Fibroblast of villous mesenchyme (primary cell): ENCODE measurements at places on chromosomes 3 and 15. TPM values are rescaled to one million over a fixed set of nuclear protein-coding genes. Genes with fewer than 3 reads are reported as not detected.

DNA sequence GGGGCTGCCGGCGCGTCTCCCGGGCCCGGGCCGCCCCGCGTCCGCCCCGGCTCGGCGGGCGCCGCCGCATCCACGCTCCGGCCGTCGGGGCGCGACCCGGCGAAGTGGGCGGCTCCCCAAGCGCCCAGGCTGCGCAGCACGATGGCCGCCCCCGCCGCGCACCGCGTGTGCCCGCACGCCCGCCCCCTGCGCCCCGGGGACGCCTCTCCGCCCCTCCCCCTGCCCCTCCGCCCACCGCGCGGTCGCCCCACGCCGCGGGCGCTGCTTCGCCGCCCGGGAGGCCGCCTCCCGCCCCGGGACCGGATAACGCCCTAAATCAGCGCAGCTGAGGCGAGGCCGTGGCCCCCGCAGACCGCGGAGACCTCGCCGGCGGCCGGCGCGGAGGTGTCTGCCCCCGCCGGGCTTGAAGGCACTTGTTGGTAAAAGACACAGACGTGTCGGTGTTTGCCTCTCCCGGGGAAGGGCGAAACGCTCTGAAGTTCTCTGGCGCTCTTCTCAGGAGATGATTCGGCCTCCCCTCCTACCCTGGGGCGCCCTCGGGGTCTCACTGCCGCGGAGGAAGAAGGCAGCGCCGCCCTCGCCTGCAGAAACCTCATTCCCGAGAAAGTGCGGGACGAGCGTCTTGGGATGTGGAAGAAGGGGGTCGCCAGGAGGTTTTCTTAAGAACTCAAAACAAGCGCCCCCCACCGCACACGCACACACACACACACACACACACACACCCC, at the start of gene BNC1:
BNC1 (minus strand) TSS at position 106 of the 725 bp plus-strand sequence; CDS start at position 70, 36 bp downstream.
- DNase-seq, result peak; percentile 38

DNA sequence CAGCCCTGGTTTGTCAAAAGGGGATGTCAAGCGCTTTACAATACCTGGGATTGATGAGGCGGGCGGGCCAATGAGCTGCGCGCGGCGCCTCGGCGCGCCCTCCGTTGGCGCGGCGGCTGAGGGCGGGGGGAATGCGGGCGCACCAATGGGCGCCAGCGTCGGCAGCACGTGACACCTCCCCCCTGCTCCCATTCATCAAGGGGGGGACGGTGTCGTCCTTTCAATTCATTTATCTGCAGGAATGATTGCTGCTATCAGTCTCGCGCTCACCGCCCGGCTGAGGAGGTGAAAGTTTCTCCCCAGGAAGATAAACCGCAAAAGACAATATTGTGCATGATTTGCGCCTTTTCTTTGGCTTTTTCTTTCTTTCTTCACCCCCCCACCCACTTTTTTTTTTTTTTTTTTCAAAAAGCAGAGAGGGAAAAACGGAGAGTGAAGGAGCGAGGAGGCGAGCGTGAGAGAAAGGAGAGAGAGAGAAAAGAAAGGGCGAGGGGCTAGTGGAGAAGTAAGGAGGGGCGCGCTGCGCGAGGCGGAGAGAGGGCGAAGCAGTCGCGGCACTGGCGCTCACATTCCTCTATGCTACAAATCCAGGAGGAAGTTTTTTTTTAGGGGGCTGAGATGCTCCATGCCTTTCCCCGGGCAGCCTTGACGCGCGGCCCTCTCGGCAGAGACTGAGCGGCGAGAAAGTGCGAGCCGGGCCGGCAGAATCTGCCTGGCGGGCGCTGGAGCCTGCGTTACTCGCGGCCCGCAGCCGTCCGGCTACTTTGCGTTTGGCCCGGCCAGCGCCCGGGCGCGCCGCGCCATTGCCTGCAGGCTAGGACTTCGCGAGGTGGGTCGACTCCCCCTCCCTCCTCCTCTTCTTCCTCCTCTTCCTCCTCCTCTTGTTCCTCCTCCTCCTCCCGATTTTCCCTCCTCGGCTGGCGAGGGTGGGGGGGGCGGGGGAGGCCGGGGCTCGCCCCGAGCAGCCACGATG, at the start of gene ZIC1:
ZIC1 (plus strand) TSS at position 223 of the 973 bp plus-strand sequence; CDS start at position 971, 748 bp downstream.
- no peak for DNase-seq

DNA sequence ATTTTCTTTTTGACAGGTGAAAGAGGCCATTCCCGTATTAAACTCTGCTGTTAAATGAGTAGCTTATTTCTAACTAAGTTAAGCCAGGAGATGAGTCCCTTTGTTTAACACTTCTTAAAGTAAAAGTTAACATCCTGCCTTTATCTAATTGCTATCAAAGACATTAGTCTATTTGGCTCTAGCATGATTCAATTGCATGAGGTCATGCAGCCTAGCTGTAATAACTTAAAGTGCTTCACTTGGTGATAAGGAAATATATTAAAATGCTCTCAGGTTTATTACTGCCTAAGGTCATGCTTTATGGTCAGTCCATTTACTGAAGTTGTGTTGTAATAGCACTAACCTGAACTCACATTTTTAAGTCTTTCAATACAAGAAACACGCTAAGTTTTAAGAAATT, 82.3 kb upstream of the MLF1 start:
- DNase-seq, result peak; percentile 15

GRCh38 chr3:134836921-134837320, 41.9 kb downstream of the EPHB1 start:
- no peak for DNase-seq

DNA sequence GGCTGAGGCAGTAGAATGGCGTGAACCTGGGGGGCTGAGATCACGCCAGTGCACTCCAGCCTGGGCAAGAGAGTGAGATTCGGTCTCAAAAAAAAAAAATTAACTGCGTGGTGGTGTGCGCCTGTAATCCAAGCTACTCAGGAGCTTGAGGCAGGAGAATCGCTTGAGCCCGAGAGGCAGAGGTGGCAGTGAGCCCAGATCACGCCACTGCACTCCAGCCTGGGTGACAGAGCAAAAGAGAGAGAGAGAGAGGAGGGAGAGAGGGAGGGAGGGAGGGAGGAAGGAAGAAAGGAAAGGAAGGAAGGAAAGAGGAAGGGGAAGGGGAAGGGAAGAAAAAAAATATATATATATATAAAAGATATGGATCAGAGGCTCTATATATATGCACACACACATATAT, 6.0 kb downstream of the TM4SF19 start:
- no peak for DNase-seq

DNA sequence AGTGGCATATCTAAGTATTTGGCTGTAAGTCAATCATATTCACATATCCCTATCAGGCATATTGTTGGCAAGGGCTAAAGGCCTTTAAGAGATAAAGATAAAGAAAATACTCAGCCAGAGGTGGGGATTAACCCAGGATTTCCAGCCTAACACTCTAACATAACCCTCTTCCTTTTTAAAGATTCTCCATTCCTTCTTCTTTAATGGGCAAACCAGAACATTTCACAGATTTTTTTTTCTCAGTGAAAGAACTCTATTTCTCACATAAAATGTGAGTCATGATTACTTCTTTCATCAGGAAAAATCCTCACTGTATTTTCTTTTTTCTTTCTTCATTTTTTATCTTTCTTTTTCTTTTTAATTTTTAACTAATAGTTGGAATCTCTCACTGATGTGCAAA, 200.4 kb downstream of the NR1D2 start:
- no peak for DNase-seq

GRCh38 chr3:138197524-138197923, 10.4 kb downstream of the ARMC8 start:
- no peak for DNase-seq

- no peak for DNase-seq
Observed at GRCh38 chr3:66378256-66378655, 122.6 kb downstream of the LRIG1 start.

GRCh38 chr3:14476583-14477265, 63.4 kb downstream of the GRIP2 start:
- no peak for DNase-seq

DNA sequence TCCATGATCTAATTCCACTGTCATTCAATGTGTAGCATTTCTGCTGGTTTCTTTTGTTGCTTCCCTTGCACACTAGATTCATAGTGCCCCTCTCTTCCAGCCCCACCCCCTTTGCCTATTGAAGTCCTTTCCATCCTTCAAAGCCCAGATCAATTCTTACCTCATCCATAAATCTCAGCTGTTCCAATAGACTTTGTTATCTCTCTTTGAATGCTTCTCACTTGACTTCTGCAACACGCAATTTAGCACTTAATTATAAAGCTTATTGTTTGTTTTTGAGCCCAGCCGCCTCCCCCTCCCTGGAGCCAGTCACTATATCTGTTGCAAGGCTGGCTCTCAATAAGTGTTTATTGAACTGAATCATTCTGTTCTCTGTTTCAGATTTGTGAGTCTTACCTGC, 174.6 kb upstream of the TBL1XR1 start:
- no peak for DNase-seq

- DNase-seq, result no peak
Observed at GRCh38 chr3:117261983-117262421, 552.4 kb downstream of the TUSC7 start.

DNA sequence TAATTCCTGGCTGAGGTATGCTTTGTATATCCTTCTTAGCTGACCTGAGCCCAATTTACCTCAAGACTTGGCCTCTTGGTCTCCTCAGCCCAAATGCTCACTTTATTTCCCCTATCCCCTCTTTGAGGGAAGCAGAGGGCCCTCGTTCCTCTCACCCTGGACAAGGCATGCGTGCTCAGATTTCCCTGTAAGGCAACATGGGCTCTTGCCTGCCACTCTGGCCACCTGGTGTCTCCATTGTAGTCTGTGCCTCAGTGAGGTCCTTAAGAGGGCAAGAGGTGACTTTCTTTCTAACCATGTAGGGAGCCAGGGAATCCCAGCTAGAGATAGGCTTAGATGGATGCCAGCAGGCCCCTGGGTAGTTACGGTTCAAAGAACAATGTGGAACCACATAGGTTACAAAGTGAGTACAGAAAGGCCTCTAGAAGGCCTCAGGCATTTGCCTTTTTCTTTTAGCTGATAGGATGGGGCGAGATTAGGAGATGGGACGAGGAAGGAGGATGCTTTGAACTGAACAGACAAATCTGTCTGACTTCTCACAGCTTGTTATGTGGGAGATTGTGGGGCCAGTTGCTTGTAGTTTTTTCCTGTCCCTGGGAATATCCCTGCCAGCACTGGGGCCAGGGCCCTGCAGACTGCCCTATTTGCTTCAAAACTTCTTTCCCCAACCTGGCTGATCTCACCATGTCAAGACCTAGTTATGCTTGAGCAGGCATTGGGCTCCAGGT, 1.1 kb upstream of the INTS14 start:
- no peak for DNase-seq

GRCh38 chr3:149752788-149753136, 473 bp upstream of the COMMD2 start:
- no peak for DNase-seq

GRCh38 chr15:38506997-38507396, 53.1 kb downstream of the FAM98B start:
- no peak for DNase-seq

DNA sequence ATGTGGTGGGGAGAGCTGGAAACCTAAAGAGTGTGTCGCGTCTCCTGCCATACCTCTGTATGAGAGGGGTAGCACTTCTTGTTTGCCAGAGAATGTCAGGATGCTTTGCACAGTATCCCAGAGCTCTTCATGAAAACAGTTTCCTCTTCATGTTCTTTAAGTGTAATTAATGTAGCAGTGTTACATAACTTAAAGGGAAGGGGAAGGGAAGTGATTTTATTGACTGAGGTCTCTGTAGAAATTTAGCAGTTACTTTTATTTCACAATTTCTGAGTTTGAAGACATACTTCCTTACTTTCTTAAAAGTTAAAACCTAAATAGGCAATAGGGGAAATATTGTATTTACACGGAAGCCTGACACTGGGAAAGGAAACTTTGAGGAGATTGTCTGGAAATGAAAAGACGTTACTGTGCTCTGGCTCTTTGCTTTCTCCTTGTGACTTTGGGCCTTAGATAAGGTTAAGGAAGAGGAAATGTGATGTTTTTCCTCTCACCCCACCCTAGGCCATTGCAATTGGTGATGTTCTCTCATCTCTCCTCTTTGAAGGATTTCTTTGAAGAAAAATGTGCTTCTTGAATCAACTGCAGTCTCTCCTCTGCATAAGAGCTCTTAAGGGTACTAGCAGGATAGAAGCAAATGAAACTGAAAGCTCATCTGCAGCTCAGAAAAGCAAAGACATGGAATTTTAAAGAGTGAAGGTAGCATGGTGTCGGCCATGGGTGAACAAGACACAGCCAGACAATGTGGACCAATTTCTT, 6.0 kb downstream of the NXPE3 start:
- no peak for DNase-seq

- no peak for DNase-seq
Observed at GRCh38 chr3:194999491-194999890, 271.5 kb downstream of the XXYLT1 start.

DNA sequence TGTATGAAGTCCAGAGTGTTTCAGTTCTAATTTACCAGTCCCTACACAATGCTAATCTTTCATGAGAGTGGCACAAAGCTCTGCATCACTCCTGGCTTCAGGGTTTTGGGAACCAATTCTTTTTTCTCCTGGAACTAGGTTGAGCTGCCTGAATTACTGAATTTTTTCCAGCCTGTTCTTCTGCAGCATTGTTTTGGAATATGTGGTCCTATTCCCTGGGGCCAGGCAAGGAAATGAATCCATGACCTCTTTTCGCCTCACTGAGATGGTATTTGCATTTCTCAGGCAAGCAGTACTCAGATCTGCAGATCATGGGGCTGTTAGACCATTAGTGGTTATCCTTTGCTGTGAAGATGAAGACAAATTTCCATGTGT, 25.6 kb upstream of the GPR171 start:
- peak; percentile 69 for DNase-seq

DNA sequence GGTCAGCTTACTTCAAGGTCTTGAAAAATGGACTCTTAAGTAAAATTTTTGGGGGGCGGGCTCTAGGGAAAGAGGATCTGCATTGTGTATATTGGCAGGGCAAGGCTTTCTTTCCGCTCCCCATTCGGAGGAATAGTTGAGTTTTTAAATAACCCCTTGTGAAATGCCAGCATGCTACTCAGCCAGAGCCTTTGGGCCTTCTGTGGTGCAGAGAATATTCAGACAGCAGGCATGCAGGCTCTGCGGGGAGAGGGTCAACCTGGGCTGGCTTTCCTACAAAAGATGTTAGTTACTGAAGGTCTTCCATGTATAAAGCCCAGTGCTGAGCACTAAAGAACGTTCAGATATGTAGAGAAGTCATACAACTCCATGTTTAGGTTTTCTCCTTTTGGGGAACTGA, 40.6 kb downstream of the ADAMTSL3 start:
- no peak for DNase-seq

DNA sequence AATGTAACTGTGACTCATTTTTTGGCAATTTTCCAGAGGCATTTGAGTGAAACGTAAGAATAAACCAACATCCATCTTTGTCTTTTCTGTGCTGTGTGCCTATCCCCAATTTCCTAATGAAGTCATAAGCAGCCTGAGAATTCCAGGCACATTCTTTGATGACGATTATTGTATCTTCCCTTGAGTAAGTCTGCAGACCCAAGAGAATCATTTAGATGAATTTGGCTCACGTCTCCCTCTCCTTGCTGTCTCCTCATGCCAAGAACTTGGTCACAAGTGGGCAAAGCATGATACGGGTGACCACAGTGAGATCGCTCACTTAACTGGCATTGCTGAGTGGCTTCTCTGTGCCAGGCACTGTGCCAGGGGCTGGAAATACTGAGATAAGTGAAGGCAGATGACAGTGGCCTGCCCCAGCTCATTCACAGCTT, 384.5 kb upstream of the IL12A start:
- DNase-seq, result no peak

The SH2D7 gene
- total RNA-seq, result not detected in 2 replicates

The SYNPR gene
- total RNA-seq, result not detected in 2 replicates

The TUSC7 gene
- total RNA-seq, result not detected in 2 replicates

The FAM174B gene
- 0.97 and 3.9 TPM in 2 replicates for total RNA-seq

The LCTL gene
- 0.32 and 0.43 TPM in 2 replicates for total RNA-seq

The SCAMP5 gene
- total RNA-seq, result 0.43 and 1.6 TPM in 2 replicates
